ENCODE measurements at places on chromosomes 3 and 15.

- DNase-seq, result no peak
- H3K27ac ChIP-seq, result no peak overlapping the region
- peaks cover 2% of the 10 kb centered on the region for H3K27me3 ChIP-seq
- H3K36me3 ChIP-seq, result no peaks in the 10 kb centered on the region
Observed at GRCh38 chr3:159559771-159560170, 428.9 kb upstream of the IL12A start.

- peaks cover 24% of the 10 kb centered on the region for H3K36me3 ChIP-seq
- no peak overlapping the region for H3K27ac ChIP-seq
- H3K4me1 ChIP-seq, result peaks cover 5% of the 10 kb centered on the region
- H3K4me3 ChIP-seq, result no peak overlapping the region
Observed at GRCh38 chr3:38229036-38229435, 36.6 kb upstream of the SLC22A13 start.

- no peak for DNase-seq
- peaks cover 2% of the 10 kb centered on the region for H3K36me3 ChIP-seq
- H3K4me3 ChIP-seq, result peak overlapping the region; percentile 27
- H3K4me1 ChIP-seq, result peaks cover 58% of the 10 kb centered on the region
- peak overlapping the region; percentile 96 for H3K27ac ChIP-seq
Observed at GRCh38 chr3:148601766-148602685, 95.7 kb upstream of the AGTR1 start.

- no peaks in the 10 kb centered on the region for H3K36me3 ChIP-seq
- no peak for DNase-seq
- H3K27me3 ChIP-seq, result peaks cover 47% of the 10 kb centered on the region
- no peak overlapping the region for H3K4me3 ChIP-seq
Observed at GRCh38 chr15:50180582-50180981, 1.4 kb upstream of the SLC27A2 start.

Data from progenitor cell of endocrine pancreas (in vitro differentiated cells).